PC-9 (cell line): ENCODE measurements at places on chromosomes 2 and 18.

GRCh38 chr2:57139179-57139578 is 907.4 kb upstream of the VRK2 start:
- DNase-seq: no peak

DNA sequence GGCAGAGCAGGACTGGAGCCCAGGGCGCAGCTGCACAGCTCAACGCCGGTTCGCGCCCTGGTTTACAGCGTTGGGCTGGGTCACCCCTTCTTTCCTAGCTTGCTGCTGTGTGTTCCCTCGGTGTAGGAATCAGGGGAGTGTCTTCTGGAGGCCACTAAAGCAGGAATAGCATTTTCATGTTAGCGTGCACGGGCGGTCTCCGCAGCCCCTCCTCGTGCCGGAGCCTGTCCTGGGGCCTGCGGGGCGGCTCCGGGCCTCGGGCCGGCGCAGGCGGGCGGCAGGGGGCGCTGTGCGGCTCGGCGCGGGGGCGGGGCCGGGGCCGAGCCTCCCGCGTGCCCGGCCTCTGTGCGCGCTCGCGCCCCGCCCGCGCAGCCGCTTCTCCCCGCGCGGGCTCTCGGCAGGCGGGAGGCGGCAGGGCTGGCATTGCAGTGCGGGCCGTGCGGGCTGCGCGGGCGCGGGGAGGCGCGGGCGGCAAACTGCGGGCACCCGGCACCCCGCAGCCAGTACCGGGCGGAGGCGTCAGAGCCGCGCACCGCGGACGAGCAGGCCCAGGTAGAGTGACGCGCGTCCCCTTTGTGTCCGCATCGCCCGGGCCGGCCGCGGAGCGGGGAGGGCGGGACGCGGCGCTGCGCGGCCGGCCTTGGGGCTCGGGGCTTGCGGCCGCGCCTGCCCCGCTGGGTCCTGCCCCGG is at the start of gene RNF144A:
RNF144A (plus strand) TSS at position 342 of the 690 bp plus-strand sequence. CDS start 79,515 bp downstream, outside the sequence.
- DNase-seq: peak; percentile 21

DNA sequence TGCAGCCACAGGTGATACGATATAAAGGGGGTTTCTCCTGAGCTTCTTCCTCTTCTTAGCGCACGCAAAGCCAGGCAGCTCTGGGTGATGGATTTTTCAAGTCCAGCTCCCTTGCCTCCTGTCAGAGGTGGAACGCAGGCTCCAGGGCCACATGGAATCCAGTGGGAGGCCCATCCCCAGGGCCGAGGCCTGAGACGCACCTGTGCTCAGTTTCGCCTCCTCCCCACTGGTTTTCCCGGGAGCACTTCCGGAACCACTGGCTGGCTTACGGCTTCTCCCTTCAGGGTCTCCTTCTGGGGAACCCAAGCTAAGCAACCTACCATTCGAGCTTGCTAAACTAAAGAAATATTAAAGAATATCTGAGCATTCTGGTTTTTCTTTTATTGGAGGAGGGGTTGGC is 63.6 kb downstream of the TRAPPC12 start:
- DNase-seq: no peak

DNA sequence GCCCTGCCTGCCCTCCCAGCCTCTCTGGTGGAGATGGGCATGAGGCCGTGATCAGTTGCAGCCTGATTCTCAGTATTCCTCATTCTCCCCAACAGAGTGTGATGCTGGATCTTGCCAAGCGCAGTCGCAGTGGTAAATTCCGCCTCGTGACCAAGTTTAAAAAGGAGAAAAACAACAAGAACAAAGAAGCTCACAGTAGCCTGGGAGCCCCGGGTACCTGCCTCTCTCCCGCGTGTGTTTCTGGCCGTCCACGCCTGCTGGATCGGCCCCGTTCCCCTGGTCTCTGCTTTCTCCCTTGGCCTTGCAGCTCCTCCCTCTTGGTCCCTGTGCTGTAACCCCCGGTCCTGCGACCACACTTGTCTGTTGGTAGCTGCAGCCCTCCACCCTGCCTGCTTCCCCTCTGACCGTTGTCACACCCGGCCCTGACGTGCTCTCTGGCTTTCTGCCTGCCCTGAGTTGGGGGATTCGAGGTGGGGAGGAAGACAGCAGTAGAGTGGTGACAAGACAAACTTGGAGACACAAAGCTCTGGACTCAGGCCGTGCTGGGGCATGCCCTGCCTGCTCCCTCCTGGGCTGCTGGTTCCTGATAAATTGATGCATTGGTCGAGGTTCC is 99.5 kb downstream of the USP40 start:
- DNase-seq: no peak

- no peak for DNase-seq
Measured at GRCh38 chr2:98277162-98277859, 68.9 kb upstream of the CNGA3 start.

- DNase-seq: no peak
Measured at GRCh38 chr18:13525381-13526029, 200.9 kb downstream of the FAM210A start.

- DNase-seq: no peak
Measured at GRCh38 chr18:8439055-8439454, 170.2 kb upstream of the RAB12 start.

- no peak for DNase-seq
Measured at GRCh38 chr2:200845194-200845593, 19.3 kb downstream of the CLK1 start.

DNA sequence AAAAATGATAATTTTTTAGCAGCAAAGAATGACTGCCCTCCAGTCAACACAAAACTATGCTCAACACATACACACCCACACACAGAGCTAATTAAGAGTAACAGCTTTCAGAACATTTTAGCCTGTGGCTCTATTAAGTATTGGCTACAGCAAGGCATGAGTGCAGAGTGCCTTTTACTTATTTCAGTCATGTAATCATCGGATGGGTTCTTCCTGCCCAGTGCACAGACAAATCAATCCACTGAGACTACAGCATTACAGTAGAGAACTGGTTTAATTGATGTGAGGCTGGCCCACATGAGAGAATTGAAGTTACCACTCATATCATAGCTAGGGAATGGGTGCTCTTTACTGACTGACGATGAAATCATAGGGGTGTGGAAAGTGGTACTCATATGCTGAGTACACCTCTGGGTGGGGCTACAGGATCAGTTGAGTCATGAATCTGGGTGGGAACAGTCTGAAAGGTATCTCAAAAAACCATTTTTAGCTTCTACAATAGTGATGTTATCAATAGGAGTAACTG is 241.0 kb downstream of the FSIP2 start:
- DNase-seq: peak; percentile 51

GRCh38 chr18:11500153-11501122 is 109.0 kb upstream of the SLC35G4 start:
- peak; percentile 74 for DNase-seq

DNA sequence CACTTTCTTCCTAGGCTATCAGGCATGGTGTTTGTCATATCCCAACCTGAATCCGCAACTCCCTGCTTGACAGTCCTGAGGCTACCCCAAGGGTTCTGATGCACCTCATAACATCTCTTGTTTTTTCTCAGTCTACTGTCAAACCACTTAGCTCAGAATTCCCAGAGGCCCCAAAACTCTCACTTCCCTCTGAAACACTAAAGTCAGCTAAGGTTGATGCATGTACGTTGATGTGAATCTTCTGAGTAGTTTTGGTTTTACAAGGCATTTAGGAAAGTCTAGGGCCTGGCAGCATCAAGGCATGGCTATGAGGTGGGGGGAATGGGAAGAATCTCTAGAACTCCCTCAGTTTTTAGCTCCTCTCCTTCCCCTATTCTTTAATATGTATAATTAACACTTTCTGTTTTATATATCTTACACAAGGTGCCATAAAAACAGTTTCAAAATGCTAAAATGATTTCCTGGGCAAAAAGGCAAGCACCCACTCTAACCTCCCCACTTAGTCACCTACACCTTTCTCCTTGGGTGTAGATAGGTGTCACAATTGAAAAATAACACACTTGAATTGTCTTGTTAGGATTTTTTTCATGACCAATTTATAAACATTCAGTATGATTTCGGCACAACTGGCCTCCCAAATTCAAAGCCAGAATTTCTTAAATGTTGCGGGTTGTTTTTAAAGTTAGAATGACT is 71.4 kb upstream of the TANK start:
- DNase-seq: no peak

- no peak for DNase-seq
Measured at GRCh38 chr2:152920846-152921245, 202.4 kb downstream of the ARL6IP6 start.

DNA sequence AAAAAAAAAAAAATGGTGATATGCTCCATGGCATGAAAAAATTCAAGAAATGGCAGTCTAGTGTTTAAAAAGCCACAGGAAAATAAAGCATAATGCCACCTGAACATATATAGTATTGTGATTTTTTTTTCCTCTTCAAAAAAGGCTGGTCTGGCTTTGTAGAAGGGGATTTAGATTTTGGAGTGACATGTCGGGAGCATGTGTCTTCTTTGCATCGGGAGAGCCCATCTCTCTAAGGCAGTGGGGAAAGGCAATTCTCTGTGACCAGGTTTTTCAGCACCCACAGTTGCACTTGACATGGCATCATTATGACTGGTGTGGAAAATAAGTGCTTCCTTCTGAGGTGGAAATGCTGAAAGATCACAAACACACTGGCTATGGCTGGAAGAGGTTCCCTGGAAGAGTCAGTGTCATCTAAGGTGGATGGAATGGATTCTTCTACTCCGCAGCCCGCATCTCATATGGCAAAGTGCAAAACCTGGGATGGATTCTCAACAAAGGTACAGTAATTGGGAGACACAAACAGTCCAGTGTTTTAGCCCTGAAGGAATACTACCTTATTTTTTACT is 172.5 kb downstream of the AGAP1 start:
- DNase-seq: peak; percentile 62

DNA sequence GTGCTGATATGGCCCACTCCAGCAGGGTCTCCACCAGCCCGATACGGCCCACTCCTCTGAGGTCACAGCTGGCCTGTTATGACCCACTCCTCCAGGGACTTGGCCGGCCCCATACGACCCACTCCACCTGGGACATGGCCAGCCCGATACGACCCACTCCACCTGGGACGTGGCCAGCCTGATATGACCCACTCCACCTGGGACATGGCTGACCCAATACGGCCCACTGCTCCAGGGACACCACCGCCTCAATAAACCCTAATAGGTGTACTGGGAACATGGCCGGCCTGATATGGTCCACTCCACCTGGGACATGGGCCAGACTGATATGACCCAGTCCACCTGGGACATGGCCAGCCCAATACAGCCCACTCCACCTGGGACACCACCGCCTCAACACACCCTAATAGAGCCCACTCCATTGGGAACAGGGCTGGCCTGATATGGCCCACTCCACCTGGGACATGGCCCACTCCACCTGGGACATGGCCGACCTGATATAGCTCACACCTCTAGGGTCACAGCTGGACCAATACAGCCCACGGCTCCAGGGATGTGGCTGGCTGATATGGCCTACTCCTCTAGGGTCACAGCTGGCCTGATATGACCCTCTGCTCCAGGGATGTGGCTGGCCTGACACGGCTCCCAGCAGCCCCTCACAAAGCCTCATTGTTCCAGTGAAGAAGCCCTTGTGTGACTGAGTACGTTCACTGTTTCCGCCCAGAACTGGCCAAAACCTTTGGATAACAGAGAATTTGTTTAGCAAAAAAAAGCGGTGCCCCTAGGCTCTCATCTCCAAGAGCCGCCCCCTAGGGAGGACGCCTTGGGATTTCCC is 245.6 kb downstream of the HDAC4 start:
- no peak for DNase-seq

DNA sequence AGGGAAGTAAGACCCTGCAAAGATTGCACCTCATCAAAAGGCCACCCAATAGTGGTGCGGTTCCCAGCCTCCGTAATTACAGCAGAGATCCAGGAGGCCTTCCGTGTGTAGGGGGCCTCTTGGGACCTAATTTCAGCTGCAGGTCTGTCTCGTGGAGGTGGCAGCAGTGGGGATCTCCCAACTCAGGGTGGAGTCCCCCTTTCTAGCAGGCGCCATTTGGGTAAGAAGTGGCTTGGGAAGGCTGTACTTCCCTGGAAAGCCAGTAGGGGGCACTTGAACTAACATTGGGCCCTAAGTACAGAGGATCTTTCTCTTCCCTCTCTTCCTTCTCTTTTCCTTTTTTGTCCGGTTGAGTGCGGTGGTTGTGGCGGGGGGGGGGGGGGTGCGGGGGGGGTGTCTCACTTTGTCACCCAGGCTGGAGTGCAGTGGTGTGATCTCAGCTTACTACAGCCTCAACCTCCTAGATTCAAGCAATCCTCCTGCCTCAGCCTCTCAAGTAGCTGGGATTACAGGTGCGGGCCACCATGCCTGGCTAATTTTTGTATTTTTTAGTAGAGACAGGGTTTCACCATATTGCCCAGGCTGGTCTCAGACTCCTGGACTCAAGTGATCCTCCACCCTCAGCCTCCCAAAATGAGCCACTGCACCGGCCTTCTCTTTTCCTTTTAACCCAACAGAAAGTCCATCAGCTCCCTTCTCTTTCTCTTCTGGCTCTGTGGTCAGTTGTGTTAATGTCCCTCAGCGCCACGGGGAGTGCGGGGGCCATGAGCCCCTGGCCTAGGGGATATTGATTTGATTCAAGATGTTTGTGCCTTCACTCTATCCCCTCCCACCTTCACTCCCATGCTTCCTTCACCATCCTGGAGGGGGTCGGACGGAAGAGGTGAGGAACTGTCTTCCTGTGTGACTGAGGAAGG is 32.0 kb downstream of the CENPO start:
- DNase-seq: no peak

DNA sequence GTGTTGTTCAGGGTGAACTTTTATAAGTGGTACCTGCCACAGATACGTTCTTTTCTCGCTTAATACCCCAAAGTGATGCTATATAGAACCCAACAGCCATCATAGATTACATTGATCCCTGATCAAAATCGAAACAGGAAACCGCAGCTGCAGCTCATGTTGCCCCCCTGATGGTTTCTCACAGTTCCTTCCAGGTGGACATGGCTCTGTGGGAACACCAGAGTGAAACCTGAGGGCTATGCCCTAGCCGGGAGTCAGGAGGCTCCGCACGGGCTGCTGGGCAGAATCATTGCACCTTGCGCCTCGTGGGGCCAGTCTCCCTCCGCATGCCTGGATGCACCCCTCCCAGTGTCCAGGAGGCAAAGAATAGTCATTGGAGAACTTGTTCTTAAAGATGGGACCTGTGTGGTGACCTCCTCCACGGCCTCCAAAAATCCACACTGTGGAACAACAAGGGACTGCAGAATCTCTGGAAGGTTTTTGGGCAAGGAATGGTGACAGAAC is 61.8 kb downstream of the CRACDL start:
- DNase-seq: no peak

GRCh38 chr2:229870903-229871656 is 50.7 kb downstream of the TRIP12 start:
- DNase-seq: no peak

GRCh38 chr18:13726972-13727331 is 479 bp downstream of the RNMT start:
- peak; percentile 51 for DNase-seq

- DNase-seq: no peak
Measured at GRCh38 chr2:133411857-133412256, 156.4 kb downstream of the NCKAP5 start.

GRCh38 chr2:160087854-160088745 is 25.7 kb upstream of the PLA2R1 start:
- DNase-seq: no peak

DNA sequence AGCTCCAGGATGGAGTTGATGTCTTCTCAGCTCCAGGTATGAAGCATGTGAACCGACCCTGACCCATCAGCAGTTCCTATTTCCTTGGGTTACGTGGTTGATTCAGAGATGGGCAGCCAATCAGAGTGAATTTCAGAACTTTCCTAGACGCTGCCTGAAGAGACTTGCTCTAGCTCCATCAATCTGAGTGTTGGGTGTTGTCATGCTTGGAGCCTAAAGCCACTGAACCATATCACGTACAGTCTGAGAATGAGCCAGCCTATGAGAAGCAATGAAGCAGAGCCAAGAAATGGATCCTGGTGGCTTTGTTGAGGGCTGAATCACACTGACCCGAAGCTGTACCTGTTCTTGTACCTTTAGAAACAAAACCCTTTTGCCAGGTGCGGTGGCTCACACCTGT is 19.6 kb upstream of the KLF7 start:
- no peak for DNase-seq

- DNase-seq: peak; percentile 61
Measured at GRCh38 chr2:224586127-224586695, 1.0 kb upstream of the CUL3 start.
